Pancreas (tissue), 10 donors: ENCODE measurements at places on chromosomes 3 and 15. TPM values are rescaled to one million over a fixed set of nuclear protein-coding genes. Genes with fewer than 3 reads are reported as not detected.

Gene CYP1A2
- total RNA-seq: 0.06 TPM

Gene ANKRD63
- not detected for total RNA-seq

Gene MEX3B
- 0.13 TPM for total RNA-seq

Gene AADACL2
- total RNA-seq: not detected

Gene NEK10
- 0.24 TPM for total RNA-seq

Gene TUSC7
- total RNA-seq: not detected

Gene RNF13
- 39.2 TPM for total RNA-seq

Gene ZDHHC19
- not detected for total RNA-seq
